ENCODE measurements at places on chromosomes 3 and 15.

GRCh38 chr3:45496555-45496954, 98.0 kb upstream of the LIMD1 start:
- DNase-seq = no peak

- DNase-seq = no peak
Measured at GRCh38 chr15:41564286-41564959, 5.4 kb downstream of the TYRO3 start.

DNA sequence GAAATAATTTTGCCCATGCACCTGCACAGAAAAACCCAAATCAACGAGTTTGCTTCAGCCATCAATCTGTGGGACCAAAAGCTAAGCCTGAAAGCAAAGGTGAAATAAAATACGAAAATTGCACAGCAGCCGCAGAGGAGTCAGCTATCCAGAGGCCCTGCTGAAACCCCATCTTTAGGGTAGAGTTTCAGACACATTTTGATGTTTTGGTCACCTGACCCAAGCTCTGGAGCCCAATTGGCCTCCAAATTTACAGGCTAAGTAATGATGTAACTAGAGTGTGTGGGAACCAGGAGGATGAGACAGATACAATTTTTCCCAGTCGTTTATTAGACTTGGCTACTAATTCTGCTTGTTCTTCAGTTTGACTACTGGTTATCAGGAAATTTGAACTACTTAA, 308.6 kb upstream of the ATP11B start:
- no peak for DNase-seq

GRCh38 chr3:149152420-149152819, 23.0 kb downstream of the HPS3 start:
- no peak for DNase-seq

- DNase-seq = no peak
Measured at GRCh38 chr15:74906067-74906449, 593 bp downstream of the FAM219B start.

GRCh38 chr15:63497642-63498467, 6.5 kb upstream of the USP3 start:
- no peak for DNase-seq

DNA sequence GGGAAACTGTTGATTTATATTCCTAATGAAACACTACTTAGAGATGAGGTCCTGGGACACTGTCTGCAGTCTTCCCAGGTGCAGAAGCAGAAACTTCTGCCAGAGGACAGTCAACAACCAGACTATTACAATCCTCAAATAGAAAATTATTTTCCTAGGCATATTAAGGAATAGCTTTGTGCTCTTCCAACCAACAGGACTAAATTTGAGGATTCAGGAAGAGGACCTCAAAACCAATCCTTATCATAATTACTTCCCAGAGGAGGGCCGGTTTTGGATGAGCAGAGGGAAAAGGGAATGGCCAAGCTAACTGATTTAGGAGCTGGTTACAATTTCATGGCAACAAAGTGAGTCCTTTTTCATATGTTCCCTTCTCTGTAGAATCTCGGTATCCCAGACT, 21.0 kb downstream of the ALDH1A2 start:
- DNase-seq = no peak

DNA sequence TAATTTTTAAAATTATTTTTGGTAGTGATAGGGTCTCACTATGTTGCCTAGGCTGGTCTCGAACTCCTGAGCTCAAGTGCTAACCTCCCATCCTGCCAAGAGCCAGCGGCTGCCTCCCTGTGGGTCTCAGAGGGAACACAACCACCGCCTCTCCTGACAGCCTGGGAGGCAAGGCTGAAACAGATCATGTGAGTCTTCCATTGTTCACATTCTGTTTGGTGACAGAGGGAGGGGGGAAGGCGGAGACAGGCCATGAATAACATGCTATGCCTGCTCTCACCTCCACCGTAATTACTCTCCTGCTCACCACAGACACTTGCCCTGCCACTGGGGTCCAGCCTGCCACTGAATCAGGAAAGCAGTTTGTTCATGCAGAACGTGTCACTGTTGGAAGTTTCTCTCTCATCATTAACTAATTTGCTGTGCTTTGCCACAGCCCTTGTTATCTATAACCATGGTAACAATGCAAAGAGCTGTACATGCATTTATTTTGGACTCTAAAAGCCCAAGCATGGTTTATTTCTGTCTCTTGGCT, 78.4 kb upstream of the RASGRF1 start:
- DNase-seq = no peak

DNA sequence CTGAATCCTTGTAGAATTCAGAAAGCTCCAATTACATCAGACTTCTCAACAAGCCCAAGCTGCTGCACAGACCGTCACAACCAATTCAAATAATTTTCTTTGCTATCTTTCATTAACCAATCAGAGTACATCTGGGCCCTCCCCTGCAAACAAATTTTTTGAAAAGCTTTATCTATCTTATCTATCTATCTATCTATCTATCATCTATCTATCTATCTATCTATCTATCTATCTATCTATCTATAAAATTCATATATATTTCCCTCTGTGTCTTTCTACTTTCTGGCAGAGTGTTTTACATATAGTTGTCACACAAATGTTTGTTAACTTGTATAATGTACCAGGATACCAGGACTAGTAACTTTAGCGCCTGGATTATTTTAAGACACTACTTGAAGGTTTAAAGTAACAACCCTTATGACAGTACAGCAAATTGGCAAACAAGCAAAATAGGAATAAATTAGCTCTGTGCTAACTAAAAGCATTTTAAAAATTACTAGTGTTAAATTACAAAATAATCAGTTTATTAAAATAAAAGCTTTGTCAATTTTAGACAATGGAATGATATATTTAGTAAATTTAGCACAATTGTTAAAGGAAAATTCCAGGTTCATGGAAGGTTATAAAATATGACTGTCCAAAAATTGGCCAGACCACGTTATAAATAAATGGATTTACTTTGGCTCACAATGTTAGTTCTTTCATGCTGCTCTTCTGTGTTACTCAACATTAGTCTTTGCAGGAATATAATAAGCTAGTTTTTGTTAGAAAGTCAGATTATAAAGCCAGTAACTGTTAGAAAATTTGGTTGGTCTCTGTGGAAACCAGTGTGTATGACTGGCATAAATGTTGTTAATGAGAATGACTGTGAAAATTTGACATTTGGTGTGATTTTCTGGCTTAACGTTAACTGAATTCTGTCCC, 138.6 kb downstream of the SUCNR1 start:
- no peak for DNase-seq

- no peak for DNase-seq
Measured at GRCh38 chr15:84910928-84911623, 26.6 kb downstream of the SLC28A1 start.

- DNase-seq = no peak
Measured at GRCh38 chr15:61500951-61501620, 272.0 kb upstream of the RORA start.

DNA sequence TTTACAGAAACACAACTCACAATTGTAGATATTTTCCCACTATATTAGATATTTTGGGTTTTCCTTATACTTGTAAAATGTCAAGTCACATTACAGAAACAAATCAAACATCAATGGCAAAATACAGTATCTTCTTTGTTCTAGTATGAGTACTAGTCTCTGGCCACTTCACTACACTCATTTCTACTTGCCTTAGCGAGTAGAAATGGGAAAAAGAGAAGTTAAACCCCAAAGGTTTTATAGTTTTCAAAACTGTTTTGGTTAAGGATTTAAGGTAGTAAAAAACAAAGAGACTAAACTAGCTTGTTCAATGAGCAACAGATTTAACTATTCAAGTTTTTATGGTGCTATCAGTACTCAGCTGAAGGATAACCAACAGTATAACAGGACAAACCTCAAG, 81.7 kb downstream of the BTD start:
- DNase-seq = no peak

DNA sequence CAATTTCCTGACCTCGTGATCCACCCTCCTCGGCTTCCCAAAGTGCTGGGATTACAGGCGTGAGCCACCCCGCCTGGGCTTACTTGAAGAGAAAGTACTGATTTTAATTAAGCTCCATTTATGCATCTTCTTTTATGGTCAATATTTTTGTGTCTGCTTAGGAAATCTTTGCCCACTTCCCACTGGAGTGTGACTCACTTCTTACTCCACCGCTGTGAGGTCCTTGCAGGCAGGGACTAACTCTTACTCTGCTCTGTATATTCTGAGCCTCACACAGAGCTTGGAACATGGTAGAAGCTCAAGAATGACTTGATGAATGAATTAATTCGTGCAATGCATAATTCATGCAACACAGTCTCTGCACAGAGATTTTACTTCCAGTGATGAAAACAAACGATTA, 2.9 kb upstream of the TM4SF19 start:
- DNase-seq = no peak

GRCh38 chr3:64650715-64651114, 37.1 kb downstream of the ADAMTS9 start:
- DNase-seq = no peak

DNA sequence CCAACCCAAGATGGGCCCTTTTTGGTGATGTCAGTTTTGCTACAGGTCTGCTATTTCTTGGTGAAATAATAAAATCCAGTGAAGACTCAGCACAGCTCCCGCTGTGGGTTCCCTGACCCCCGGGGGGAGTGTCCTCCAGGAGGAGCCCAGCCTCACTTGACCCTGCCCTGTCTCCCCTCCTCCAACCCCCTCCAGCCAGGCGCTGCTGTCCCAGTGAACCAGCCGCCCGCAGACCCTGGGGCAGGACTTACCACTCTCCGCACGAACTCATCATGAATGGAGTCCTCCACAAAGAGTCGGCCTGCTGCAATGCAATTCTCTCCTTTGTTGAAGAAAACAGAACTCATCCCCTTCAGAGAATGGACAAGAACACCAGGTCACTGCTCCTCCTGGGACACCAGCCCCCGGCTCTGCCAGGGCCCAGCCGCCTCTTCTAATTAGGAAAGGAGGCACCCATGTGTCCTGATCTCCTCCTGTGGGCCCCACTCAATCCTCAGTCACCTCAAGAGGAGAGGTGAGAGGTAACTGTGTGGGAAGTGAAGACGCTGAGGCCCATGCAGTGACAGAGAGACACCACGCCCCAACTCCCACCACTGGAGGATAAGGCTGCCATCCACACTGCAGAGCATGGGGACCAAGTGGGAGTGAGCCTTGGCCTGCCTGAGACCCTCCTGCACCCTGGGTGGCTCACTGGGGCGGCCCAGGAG, 28.8 kb upstream of the SLC41A3 start:
- DNase-seq = no peak

- DNase-seq = no peak
Measured at GRCh38 chr15:101497484-101498034, 8.1 kb upstream of the PCSK6 start.

DNA sequence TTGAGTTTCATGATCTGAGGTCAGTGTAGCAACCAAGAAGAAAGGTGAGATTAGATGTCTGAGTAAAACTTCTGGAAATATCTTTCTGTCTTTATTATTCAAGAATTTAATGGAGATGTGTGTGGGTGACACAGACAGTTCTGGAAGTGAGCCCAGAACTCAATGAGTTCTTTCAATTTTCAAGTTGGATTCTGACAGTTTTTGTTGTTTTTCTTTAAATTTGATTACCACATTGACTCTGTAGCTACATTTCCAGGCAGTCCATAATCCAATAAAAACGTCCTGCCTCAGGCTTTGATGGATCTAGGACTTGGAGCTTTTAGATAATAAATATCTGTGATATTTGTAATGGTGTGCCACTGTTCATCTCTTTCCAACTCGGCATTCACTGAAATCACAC, 3.9 kb upstream of the PARP14 start:
- DNase-seq = no peak

GRCh38 chr3:109825971-109826810, 488.8 kb upstream of the DPPA4 start:
- DNase-seq = no peak

- no peak for DNase-seq
Measured at GRCh38 chr15:43190178-43190577, 5.0 kb downstream of the CCNDBP1 start.

GRCh38 chr15:86231864-86232721, 152.4 kb downstream of the AGBL1 start:
- peak; percentile 1 for DNase-seq

DNA sequence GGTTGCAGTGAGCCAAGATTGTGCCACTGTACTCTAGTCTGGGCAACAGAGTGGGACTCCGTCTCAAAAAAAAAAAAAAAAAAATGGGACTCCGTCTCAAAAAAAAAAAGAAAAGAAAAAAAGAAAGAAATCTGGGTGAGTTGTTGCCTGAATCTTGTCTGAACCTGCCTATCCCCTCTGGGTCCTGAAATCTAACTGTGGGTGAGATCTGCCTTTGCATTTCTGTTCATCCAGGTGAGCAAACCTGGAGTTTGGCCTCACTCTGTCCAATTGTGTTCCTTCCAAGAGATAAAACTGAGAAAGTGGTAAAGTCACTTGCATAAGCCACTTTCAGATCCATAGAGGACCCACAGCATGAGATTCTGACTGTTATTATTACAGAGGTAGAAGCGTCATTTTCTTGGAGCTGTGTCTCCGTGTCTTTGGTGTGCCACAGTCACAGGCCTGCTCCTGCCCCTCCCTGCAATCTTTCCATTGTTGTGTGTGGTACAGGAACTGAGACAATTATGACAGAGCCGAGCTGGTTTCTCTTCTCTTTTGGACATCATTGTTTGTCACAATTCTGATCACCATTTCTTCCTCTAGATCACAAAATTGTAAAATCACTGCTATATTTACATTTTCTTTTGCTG, 235.9 kb downstream of the LPP start:
- no peak for DNase-seq

- DNase-seq = no peak
Measured at GRCh38 chr3:134352031-134352671, 22.1 kb downstream of the AMOTL2 start.

GRCh38 chr3:98021830-98022560, 13.1 kb downstream of the GABRR3 start:
- DNase-seq = no peak

DNA sequence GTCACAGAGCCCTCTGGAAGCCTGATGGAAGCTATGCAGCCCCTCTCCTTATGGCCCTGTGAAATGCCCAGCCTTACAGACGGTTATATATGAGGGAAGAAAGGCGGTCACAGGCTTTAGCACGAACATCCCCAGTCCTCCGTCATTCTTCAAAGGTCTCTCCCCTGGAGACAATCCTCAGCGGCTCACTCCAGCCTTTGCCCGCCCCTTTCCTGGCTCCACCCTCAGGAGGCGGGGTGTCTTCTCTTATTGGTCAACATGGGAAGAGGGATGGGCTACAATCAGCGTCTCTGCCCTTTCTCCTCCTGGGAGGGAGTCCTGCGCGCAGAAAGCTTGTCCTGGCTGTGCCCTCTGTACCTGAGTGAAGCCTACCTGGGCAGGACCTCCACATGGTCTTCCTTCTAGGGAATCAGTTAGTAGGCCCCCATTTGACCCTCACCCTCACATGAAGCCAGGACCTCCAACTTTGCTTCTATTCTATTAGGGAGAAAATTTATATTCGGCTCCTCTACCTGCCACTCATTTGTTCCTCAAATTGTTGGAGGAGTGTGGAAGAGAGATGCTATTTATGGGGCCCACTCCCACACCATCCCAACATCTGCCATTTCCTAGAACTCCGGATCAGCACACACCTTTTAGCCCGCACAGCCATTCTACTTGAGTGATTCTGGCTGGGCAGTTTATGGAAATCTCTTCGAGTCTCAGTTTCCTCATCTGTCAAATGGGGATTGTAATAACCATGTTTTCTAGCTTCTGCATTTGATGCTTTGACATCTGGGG, 112.9 kb upstream of the SLC6A11 start:
- no peak for DNase-seq

Measured in stimulated activated CD8-positive, alpha-beta memory T cell treated with anti-CD3 and anti-CD28 coated beads, Interleukin-15, amount 100 ng/mL, for 24 hours (primary cell).